ENCODE measurements at places on chromosomes 1 and 21.

GRCh38 chr21:41481191-41481590, 26.8 kb downstream of the TMPRSS2 start:
- no peak for DNase-seq

DNA sequence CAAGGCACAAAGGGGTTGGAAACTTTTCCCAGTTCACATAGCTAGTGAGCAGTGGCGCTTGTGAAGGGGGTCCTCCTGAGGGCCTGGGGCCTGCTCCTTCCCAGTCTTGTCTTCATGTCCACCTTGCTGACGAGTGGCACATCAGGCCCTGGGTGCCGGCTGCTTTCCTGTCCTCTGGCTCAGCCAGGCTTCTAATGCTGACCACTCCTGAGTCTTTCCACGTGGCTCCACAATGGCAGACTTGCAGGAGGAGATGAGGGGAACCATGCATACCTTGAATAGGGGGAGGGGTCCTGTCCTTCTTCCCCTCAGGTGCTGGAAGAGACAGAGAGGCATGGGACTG, 38.7 kb downstream of the MAPKAPK2 start:
- DNase-seq, result no peak

DNA sequence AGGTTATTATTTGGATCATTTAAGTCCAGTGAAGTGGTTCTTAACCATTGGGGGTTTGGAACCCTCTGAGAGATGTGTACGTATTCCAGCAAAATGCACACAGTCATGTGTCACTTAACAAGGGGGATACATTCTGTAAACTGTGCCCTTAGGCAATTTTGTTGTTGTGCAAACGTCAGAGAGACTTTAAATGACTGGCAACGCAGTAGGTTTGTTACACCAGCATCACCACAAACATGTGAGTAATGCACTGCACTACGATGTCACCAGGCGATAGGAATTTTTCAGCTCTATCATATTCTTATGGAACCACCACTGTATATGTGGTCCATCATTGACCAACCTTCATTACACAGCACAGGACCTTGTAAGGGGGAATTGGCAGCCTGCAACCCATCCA, 11.9 kb downstream of the AHCYL1 start:
- no peak for DNase-seq

DNA sequence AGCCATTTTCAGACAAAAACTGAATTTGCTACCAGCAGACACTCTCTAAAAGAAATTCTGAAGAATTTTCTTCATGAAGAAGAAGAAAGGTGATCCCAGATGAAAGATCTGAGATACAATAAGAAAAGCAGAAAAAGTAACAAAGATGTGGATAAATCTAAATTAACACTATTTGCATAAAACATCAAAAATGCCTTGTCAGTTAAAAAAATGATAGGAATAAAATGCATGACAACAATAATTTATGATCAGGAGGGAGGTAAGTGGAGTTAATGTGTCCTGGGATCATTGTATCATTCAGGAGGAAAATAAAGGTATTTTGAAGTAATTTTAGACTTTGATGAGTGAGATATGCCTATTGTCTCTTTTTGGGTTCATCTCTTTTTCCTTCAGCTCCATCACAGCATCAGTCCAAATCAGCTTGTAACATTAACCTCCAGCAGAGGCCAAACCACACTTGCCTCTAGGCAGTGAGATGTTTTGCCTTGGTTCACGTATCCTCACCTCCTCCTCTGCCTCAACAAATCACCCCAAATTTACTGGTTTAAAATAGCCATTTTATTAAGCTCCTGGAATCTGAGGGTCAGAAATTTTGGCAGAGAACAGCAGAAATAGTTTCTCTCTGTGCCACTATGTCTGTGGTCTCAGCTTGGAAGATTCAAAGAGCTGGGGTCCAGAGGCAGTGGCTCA, 76.9 kb upstream of the HIVEP3 start:
- no peak for DNase-seq

GRCh38 chr21:46570119-46570518, 34.8 kb downstream of the S100B start:
- DNase-seq, result no peak

- DNase-seq, result no peak
These were observed 47.4 kb downstream of the GRIK1 start for GRCh38 chr21:29892379-29892778.

GRCh38 chr1:7209336-7209735, 424.1 kb downstream of the CAMTA1 start:
- DNase-seq, result no peak

DNA sequence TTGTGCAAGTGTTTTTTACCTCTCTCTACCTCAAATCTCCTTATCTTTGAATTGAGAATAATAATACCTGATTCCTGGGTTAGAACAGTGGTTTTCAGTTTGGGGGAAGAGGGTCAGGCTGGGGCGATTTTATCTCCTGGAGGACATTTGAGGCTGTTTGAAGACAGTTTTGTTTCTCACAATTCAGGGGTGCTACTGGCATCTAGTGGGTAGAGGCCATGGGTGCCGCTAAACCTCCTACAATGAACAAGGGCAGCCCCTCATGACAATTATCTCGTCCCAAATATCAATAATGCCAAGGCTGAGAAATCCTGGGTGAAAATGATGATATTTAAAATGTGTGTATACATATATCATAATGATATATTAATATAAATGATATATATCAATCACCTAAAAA, 139.1 kb upstream of the USH2A start:
- DNase-seq, result no peak

DNA sequence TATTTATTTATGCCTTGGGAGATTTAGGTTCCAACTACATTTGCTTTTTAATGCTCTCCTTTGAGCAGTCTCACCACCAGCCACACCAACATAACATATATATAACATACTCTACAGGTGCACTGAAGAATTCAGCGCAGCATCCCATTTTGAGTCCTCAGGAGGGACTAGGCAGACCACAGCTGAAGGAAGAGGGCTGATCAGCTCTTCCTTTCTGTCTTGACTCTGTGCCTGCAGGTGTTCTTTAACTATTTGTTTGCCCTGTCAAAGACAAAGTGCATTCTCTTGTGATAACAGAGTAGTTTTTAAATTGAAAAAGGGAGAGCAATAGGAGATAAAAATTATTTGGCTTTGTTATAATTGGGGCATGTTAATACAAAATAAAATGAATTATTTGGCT, 17.0 kb downstream of the HIPK1 start:
- DNase-seq, result no peak

GRCh38 chr1:110428946-110429345, 21.5 kb upstream of the LAMTOR5 start:
- no peak for DNase-seq

DNA sequence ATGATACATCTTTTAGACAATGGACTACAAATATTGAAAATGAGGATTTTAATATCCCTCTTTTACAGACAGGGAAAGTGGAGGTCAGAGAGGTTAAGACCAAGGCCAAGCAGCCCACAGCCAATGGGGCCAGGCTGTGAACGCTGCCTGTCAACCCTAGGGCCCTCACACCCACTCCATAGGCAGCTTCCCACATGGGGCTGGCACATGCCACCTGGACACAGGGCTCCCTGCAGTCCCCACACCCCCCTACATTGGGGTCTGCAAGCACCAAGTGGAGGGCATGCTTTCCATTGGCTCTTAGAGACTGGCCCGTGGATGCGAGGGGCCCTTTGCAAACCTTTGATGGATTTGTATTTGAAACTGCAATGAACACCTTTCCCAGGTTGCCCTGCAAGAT, 348.5 kb upstream of the VAMP3 start:
- no peak for DNase-seq

DNA sequence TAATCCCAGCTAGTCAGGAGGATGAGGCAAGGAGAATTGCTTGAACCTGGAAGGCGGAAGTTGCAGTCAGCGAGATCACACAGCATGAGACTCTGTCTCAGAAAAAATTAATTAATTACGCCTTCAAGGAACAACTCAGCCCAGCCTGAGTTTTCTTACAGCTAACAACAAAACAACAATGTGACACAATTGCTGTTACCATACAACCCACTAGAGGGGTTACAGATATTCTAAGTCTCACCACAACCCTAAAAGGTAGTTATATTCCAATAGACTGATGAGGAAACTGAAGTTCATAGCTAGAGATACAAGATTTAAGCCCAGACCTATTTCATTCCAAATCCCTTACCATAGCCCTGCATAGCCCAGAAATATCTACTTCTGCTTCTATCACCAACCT, 2.9 kb upstream of the LRRC8C start:
- DNase-seq, result no peak

- no peak for DNase-seq
These were observed 91.7 kb downstream of the CDC14A start for GRCh38 chr1:100443811-100444571.
